ENCODE measurements at places on chromosomes 12 and 14.

DNA sequence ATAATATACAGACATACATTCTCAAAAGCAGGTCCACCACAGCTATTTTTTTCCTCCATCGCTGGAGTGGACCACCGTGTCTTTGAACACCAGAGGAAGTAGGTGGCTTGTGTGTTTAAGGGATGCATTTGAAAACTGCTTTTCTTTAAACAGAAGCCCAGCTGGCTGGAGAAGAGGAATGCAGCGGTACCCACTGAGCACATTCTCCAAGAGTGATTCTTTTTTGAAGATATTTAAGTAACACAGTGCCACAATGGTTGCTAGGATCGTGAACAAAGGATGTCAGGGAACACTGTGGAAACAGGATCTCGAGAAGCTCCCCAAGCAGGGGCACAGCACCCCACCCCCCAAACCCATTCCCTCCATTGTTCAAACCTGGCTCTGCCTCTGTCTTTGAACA lies 286.6 kb upstream of the PWP1 start:
- no peak for DNase-seq

DNA sequence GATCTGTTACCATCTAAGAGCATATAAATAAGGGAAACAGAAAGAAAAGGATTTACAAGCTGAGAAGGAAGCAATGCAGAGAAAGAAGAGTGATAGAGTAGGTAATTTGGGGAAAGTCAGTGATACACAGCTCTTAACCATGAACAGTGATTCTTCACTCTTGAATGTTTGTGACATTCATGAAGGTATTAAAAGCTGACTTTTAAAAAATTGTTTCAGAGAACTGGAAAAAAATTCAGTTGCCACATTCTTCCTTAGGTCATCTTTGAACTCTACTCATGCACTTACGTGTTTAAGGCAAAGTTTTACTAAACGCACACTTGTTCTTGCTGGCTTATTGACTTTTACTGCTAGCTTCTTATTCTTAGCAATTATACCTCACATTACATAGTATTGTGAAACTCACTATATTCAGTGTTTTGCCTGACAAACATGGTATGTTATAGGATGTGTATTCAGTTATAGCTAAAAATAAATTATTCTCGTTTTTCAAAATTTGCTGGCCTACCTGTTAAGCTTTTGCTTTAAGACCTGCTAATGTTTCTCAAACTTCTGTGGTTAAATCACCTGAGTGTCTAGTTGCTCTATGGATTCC lies 10.9 kb downstream of the HIF1A start:
- DNase-seq, result no peak

- no peak for DNase-seq
These were observed 8.6 kb downstream of the PGF start for GRCh38 chr14:74946659-74947281.

DNA sequence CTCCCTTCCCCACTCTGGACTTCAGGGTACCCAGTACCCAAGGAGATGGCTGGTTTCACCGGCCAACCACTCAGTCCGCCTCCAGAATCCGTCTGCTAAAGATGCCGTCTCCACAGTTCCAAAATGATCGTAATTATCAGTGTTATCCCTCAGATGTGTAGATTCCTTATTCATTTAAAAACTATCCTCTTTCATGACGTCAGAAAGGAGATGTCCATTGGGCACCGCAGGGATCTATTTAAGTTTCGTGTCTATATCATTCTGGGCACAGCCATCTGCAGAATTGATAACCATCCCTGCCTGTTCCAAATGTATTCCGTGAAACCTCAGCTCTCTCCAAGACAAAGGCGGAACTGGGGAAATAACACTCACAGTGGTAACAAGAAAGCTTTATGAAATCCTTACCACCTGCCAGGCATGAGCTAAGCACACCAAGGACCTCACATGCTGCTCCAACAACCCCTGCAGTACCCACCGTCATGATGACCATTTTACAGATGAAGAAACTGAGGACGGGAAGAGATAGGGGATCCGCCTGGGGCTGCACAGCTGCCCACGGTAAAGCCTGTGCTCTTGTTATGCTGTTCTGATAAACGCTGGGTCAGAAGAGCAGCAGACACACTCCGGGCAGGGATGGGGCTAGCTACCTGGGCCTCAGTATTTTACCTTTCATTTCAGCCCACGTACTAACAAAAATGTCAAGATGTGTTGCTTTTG lies 90.0 kb downstream of the BCL11B start:
- no peak for DNase-seq

- no peak for DNase-seq
These were observed 35.2 kb upstream of the TXNRD1 start for GRCh38 chr12:104180374-104180773.

Measured in EL (cell line).